ENCODE measurements at places on chromosomes 6 and 20. TPM values are rescaled to one million over a fixed set of nuclear protein-coding genes. Genes with fewer than 3 reads are reported as not detected.

Gene PROKR2
- not detected for total RNA-seq

Gene RUNX2
- total RNA-seq, result 12.8 TPM

Gene GSTA3
- total RNA-seq, result not detected

Gene FRK
- 0.52 TPM for total RNA-seq

Gene BMP6
- total RNA-seq, result 1.2 TPM

Gene R3HDML
- not detected for total RNA-seq

Gene FOXF2
- total RNA-seq, result 106 TPM

Gene NKX2-4
- total RNA-seq, result not detected

Gene PPP1R14C
- total RNA-seq, result not detected

Gene WASF1
- total RNA-seq, result 10.2 TPM

Gene TRIM39
- 8.9 TPM for total RNA-seq

Gene GPR63
- 0.64 TPM for total RNA-seq

Gene PARD6B
- total RNA-seq, result 1.9 TPM

Gene SLC16A10
- not detected for total RNA-seq

Gene FUCA2
- total RNA-seq, result 45.8 TPM

Measured in epithelial cell of alveolus of lung (primary cell).